Stimulated activated CD8-positive, alpha-beta memory T cell treated with anti-CD3 and anti-CD28 coated beads, Interleukin-12 subunit alpha, Interleukin-12 subunit beta, amount 100 ng/mL, for 4 hours (primary cell): ENCODE measurements at places on chromosomes 5 and 9.

DNA sequence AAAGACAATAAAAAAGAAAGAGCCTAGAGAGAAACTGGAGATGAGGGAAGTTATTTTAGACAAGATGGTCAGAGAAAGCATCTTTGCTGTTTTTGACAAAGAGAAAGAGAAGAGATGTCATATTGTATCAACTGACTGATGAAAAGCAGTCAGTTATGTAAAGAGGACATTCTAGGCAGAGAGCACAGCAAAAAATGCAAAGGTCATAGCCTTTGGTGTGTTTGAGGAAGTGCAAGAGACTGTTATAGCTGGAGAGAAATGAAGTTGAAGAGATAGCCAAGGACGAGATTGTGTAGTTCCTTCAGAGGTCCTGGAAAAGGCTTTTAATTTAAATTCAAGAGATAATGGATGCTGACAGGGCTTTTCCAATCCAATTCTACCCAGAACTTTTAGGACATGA, 342.4 kb downstream of the RASEF start:
- DNase-seq = no peak

DNA sequence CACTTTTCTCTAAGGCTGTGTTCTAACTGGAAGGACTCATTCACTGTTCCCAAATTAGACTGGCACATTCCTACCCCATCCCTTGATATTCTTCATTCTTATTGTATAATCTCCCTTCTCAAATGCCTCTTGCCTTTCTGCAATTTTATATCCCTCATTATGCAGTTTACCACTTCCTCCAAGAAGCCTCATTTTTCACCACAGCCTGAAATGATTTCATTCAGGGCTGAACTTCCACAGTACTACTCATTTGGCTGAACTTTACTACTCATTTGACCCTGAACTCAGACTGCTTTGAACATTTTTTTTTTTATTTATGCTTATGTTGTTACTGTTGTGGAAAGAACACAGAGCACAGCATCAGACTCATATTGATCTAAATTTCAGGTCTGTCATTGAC, 32.7 kb downstream of the GRIA1 start:
- DNase-seq = no peak

GRCh38 chr5:176155922-176156359, 82.3 kb upstream of the SIMC1 start:
- no peak for DNase-seq

DNA sequence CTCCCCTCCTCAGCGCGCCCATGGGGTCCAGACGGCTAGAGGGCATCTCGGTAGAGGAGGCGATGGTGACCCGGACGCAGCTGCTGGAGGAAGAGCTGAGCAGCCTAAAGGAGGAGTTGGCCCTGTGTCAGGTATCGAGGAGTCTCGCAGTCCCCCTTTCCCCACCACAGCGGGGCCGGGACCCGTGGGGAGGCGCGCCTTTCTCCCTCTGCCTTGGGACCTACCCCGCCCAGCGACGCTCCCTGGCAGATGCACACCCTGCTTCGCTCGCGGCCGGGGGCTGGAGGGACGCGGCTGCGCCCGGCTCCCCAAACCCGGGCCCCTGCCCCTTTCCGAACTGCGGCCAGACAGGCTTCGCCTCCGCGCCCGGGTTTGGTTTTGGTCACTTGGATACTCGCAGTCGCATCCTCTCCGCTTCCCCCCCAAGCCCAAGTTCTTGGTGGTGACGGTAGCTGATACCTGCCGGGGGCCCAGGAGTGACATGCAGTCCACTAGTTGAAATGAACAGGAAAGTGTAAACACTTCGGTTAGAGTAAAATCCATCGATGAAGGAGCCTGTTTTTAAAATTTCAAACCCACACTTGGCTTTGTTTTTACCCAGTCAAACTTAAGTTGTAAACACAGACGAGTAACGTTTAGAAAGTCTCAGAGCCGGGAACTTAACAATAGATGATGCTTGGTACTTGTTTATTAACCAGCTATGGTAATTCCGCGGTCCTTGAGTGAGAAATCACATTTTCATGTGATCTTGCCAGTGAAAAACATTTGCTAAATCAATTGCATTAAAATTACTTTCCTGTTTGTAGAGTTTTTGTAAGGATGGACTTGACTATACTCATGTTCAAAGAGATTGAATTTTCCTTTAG, 688 bp downstream of the CNTLN start:
- no peak for DNase-seq

DNA sequence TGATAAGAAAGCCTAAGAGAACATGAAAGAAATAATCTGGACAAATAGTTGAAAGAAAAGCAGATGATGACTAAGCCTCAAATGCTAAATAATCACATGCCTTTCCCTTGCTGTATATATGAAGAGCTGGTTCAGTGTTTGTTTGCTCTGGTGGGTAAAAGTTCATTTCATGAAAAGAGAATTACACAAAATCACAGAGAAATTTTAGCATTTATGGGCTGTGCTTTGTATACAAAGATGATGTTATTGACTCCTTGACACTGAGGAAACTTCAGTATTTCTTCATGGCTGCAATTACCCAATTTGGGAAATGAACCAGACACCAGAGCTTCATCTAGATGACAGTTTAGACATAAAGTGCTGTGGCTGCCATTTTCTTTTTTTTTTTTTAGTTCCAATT, 527.2 kb downstream of the NR2F1-AS1 start:
- DNase-seq = no peak

- no peak for DNase-seq
Observed at GRCh38 chr5:140982083-140982716, 15.9 kb downstream of the PCDHAC2 start.

- DNase-seq = no peak
Observed at GRCh38 chr5:122697191-122697590, 77.7 kb upstream of the SNX2 start.

GRCh38 chr5:163460562-163461171, at the start of gene HMMR:
Gene HMMR, plus strand, starts transcription at chr5:163460632. Its CDS starts 61 bp downstream, at chr5:163460693.
- no peak for DNase-seq

- DNase-seq = no peak
Observed at GRCh38 chr5:141343242-141343952, at the start of gene PCDHGA3. Gene PCDHGA3, plus strand, starts transcription at chr5:141343829. Its CDS starts 205 bp downstream, at chr5:141344034.

DNA sequence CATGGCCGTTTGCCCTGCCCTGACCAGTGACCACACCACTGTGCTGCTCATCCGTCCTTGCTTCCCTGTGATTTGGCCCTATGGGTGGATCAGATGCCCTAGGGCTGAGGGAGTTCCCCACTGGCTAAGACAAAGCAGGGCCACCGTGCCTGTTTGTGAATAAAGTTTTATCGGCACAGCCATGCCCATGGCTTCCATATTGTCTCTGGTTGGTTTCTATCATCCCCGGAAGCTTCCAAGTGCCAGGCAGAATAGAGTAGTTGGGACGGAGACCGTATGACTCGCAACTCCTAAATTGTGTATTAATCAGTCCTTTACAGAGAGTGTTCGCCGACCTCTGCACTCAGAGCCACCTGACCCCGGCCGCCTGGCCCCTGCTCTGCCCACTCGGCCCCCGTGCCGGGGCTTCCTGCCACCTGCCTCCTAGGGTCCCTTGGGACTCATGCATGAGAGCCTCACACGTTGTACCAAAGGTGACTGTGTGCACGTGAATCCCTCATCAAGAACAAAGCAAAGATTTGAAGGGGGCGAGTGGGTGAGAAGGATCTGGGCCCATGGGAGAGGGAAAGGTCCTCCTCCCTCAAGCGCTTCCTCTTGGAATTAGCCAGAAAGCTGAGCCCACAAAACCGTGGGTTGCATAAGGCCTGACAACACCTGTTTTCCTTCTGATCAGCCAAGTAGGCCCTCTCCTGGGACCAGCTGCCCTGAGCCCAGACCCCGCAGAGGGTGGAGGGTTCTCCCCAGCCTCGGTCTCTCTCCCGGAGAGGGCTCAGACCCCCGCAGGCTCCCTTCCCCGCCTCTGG, 11.7 kb upstream of the FCN2 start:
- no peak for DNase-seq

- no peak for DNase-seq
Observed at GRCh38 chr9:136306211-136307208, 2.6 kb upstream of the CCDC187 start.

- no peak for DNase-seq
Observed at GRCh38 chr5:32828492-32828891, 117.4 kb downstream of the NPR3 start.

DNA sequence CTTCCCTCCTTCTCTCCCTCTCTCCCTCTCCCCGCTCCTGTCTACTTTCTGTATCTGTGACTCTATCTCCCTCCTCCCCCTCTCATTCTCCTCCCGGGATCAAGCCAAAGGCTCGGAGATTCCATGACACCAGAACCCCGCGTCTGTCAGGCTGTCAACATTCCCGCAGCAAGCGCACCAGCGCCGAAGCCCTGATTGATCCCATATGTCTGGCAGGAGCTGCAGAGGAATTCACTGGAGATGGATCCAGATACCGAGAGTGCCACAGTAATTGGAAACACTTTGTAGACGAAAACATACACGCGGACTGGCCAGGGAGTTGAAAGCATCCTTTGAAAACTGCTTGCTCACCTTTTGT, 300 bp upstream of the SVEP1 start:
- no peak for DNase-seq

DNA sequence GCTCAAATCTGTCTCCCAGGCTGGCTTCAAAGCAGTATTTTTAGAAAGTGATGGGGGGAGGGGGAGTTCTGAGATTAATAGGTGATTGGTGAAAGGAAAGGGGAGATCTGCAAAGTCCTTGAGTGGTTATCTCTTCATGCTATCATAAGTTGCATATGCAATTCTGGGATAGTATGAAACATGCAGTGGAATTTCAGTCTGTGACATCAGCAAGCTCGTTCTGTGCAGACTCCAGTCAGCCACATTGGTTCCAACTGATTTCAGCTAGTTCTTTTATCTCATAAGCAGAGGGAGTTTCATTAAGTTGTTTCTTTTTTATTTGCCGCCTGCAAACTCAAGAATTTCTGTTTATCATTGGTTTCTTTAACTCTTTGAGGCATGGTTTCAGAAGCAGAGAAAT, 180.5 kb upstream of the SH3GL2 start:
- no peak for DNase-seq

DNA sequence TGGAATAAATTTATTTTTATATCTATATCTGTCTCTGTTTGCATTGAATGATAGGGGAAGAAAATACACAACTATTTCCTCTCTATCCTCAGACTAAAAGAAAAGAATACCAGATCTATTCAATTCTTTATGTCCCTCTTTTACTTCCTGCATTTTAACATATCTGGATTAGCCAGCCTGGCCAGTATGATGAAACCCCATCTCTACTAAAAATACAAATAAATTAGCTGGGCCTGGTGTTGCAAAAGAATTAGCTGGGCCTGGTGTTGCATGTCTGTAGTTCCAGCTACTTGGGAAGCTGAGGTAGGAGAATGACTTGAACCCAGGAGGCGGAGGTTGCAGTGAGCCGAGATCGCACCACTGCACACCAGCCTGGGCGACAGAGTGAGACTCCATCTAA, 182.0 kb downstream of the LURAP1L start:
- no peak for DNase-seq

- DNase-seq = no peak
Observed at GRCh38 chr5:106418196-106418595, 1252.5 kb downstream of the EFNA5 start.

GRCh38 chr9:7011395-7012067, 253.8 kb downstream of the KDM4C start:
- no peak for DNase-seq

DNA sequence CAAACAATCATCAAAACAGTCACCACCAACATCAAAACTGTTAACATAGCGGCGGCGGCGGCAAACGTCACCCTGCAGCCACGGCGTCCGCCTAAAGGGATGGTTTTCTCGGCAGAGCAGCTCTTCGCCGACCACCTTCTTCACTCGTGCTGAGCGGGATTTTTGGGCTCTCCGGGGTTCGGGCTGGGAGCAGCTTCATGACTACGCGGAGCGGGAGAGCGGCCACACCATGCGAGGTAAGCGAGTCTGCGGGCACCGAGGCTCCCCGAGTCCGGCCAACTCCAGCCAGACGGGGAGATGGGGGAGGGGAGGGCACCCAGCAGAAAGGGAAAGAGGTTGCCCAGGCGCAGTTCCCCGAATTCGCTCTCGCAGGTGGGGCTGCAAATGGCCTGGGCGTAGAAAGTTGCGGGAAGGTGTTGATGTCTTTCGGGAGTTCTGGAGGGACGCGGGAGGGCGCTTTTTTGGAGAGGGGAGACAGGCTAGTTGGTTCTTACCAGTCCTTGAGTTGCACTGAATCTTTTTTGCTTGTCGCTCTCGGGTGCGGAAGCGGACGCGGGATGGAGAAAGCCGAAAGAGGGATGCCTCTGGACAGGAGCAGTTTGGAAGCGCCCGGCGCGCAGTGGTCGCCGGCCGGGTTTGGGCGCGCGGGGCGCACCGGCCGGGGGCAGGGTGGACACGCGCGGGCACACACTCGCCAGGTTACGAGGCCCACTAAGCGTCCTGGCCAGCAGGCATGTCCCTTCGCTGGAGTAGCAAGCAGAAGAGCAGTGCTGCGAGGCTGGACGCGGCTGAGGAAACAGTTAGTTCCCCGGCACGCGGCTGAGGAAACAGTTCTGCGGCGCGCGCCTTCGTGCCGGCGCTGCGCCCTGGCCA, 849 bp downstream of the RORB start:
- DNase-seq = no peak

GRCh38 chr9:8760000-8760767, 960.6 kb upstream of the DMAC1 start:
- DNase-seq = no peak

DNA sequence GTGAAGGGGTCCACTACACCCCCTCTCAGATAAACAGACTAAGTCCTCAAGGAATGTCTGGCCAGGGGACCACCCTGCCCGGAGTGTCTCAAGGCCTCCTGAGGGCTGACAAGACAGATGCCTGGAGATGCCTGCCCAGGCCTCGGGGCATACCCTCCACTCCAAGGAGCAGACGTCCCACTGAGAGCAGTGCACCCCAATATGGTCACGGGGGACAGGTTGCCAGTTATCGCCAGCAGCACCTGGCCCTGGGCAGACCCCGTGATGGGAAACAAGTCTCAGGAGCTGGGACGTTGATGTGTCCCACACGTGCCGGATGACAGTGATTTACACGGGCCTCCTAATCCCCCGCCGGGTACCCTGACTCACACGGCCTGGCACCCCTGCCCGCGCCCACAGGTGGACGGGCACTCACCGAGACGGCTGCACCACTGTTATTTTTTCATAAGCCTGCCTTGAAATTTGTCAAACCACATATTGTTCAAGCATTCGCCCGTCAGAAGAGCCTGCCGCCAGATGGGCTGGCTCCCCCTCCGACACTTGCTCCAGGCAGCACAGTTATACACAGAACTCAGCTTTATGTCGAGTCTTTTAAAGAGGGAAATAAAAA, 43.9 kb downstream of the BARX1 start:
- no peak for DNase-seq

- no peak for DNase-seq
Observed at GRCh38 chr5:7208938-7209337, 187.0 kb upstream of the ADCY2 start.

DNA sequence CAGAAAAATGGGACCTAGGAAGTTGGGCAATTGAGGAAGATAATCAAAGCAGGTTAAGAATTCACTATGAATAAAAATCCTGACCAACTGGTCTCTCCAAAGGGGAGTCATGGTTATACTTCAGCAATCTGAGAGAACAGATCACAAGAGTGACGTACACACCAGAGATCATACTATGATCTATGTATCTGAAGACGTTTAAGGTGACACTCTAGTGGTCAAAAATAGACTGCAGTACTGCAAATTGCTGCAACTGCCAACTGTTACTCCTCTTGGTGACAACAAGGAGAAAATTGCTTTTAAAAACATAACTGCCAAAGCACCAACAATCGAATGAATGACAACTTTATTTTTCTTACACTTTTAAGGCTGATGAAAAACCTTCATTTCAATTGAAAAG, 4.9 kb downstream of the AK6 start:
- DNase-seq = no peak
